Aorta (tissue), 5 donors: ENCODE measurements at places on chromosomes 5 and 9. TPM values are rescaled to one million over a fixed set of nuclear protein-coding genes. Genes with fewer than 3 reads are reported as not detected.

The SHC3 gene
- polyA plus RNA-seq, result 0.10 TPM

The NMUR2 gene
- not detected for polyA plus RNA-seq

The PCDHGA5 gene
- 1.4 TPM for polyA plus RNA-seq

The SPATA6L gene
- polyA plus RNA-seq, result 1.0 TPM

The SLC4A9 gene
- polyA plus RNA-seq, result not detected

The CCDC171 gene
- polyA plus RNA-seq, result 0.13 TPM

The RNF44 gene
- polyA plus RNA-seq, result 13.4 TPM

The PCDH1 gene
- polyA plus RNA-seq, result 2.5 TPM

The ZNF354C gene
- 3.6 TPM for polyA plus RNA-seq

The EQTN gene
- polyA plus RNA-seq, result not detected
